ENCODE measurements at places on chromosomes 12 and 14. TPM values are rescaled to one million over a fixed set of nuclear protein-coding genes. Genes with fewer than 3 reads are reported as not detected.

Gene KLRF1
- total RNA-seq, result not detected

Gene BTBD6
- total RNA-seq, result 50.8 TPM

Gene CLMN
- total RNA-seq, result 63.5 TPM

Gene MOK
- 20.5 TPM for total RNA-seq

Gene TAS2R7
- not detected for total RNA-seq

Gene TAS2R50
- total RNA-seq, result 1.3 TPM

Gene OVCH1
- total RNA-seq, result not detected

Gene KRT7
- total RNA-seq, result 335 TPM

Gene TMBIM6
- total RNA-seq, result 901 TPM
